ENCODE measurements at places on chromosomes 12 and 14.

- DNase-seq, result peak; percentile 68
Measured at GRCh38 chr14:97544571-97544970, 747.4 kb downstream of the VRK1 start.

GRCh38 chr14:34110531-34110930 lies 159.7 kb upstream of the EGLN3 start:
- no peak for DNase-seq

- DNase-seq, result no peak
Measured at GRCh38 chr12:23921099-23921856, 28.2 kb downstream of the SOX5 start.

DNA sequence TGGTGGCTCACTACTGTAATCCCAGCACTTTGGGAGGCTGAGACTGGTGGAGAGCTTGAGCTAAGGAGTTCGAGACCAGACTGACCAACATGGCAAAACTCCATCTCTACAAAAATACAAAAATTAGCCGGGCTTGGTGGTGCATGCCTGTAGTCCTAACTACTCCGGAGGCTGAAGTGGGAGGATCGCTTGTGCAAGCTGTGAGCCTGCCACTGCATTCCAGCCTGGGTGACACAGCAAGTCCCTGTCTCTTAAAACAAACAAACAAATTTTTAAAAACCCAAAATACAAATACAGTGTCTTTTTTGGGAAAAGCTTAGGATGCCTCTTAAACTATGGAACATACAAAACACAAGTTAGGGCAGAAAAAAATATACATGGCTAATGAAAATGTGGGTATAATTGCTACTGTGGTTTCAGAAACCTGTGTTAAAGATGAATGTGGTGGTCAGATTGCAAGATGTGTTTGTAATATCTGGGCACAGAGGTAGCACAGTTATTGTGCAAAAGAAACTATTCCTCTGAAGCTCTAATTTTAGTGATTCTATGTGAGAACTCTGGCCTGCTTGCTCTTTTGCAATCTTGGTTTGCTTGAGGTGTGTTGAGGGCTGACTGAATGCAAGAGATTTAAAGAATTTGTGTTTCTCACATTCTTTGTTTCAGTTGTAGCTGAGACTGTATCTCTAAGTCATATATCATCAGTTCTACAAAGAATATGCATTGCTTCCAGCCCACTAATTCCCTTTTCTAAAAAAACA lies 3.9 kb upstream of the HSPA2 start:
- no peak for DNase-seq

- DNase-seq, result peak; percentile 54
Measured at GRCh38 chr12:40921563-40922163, 229.4 kb downstream of the CNTN1 start.

DNA sequence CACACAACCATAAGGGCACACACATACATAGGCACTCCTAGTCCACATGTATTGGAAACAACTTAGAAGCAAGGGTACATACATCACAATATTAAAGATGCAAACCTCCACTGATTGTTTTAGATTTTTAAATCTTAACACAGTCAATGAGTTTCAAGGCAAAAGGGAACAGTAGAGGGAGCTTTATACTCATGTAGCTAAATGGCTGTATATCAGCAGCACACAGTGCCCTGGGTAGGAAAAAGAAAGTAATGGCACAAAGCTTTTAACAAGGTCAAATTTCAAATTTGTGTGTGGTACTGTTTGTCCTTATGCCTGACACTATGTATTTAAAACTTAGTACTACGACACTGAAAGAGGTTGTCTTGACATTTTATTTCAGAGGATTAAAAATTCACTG lies 262.0 kb downstream of the MED13L start:
- DNase-seq, result peak; percentile 51

- DNase-seq, result peak; percentile 41
Measured at GRCh38 chr12:89472508-89472907, 52.1 kb downstream of the GALNT4 start.

DNA sequence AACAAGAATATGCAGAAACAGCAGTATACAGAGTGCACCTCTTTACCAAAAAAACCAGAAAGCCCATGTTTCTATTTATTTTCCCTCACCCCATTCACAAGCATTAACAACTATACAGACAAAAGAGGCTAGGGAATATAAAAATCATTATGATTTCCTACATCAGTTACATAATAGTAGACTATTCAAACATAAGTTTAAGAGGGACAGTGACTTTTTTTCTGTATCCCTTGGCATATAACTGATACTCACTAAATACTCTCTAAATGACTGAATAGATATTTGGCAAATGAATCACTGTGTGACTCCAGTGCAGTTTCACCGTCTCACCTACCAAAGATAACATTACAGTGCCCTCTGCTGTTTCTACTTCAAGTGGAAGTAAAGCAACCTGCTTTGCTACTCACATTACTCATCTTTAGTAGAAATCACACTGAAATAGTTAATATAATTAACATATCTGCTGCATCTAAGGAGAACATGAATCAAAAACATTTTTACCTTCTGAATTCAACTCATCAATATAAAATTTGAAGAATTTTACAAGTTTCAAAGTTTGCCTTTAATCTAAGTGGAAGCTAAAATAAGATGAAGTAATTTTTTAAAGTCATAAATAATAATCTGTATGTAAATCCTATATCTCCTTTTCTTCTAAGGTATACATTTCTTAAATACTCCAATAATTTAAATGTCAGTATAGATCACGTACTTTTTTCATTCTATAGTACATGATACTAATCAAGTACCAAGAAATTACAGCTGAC lies 103.8 kb downstream of the OSBPL8 start:
- DNase-seq, result peak; percentile 54

DNA sequence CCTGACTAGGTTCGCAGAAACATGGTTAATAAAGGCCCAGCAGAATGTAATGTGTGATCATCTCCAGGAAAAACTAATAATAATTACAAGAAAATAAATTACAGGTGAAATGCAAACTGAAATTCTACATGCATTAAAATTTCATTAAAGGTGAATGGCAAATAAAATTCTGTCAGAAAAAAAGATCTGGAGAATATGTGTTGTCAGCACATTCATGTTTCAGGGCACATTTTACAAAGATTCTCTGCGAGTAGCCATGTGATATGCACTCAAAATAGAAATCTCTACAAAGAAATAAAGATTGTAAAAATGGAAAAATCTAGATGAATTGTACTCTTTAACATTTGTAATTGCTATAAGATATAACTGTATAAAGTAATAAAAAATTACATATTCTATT lies 765.2 kb downstream of the TMEM121 start:
- no peak for DNase-seq

- peak; percentile 93 for DNase-seq
Measured at GRCh38 chr12:24172031-24172772, 222.7 kb upstream of the SOX5 start.

Data from suppressor macrophage treated with lipopolysaccharide for 1 hour (primary cell).